Activated T-cell treated with anti-CD3 and anti-CD28 coated beads for 48 hours (primary cell): ENCODE measurements at places on chromosomes 3 and 15.
A peak's percentile ranks its signal among the peaks of the same experiment; 100 is the strongest.

- no peak for DNase-seq
Observed at GRCh38 chr3:192207651-192208050, 519.7 kb downstream of the FGF12 start.

GRCh38 chr3:172046268-172046915 is 7.0 kb downstream of the FNDC3B start:
- no peak for DNase-seq

GRCh38 chr3:195020185-195020584 is 250.8 kb downstream of the XXYLT1 start:
- DNase-seq, result no peak

GRCh38 chr3:14000556-14000955 is 120.7 kb upstream of the WNT7A start:
- DNase-seq, result no peak

GRCh38 chr3:145849115-145849514 is 311.9 kb downstream of the PLOD2 start:
- no peak for DNase-seq

DNA sequence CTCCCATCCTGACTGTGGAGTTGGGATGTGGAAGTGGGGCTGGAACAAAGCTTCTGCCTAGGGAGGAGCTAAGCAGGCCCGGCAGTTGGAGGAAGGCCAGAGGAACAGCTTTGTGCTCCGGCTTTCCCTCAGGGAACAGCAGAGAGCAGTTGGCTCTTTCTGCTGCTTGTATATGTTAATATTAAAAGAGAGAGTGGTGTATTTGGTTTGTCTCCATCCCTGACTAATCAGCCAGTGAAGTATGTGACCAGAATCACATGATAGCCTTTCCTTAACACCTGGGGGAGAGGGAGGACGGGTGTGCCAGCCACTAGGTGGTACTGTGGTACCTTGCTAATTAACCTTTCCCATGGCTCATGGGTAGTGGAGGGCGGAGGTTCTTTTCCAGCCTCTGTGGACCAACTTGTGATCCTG is 10.0 kb downstream of the EIF2B5 start:
- DNase-seq, result peak; percentile 15

- no peak for DNase-seq
Observed at GRCh38 chr3:138408751-138409570, 25.5 kb upstream of the ESYT3 start.

- DNase-seq, result no peak
Observed at GRCh38 chr3:161551697-161552096, 55.1 kb downstream of the OTOL1 start.

DNA sequence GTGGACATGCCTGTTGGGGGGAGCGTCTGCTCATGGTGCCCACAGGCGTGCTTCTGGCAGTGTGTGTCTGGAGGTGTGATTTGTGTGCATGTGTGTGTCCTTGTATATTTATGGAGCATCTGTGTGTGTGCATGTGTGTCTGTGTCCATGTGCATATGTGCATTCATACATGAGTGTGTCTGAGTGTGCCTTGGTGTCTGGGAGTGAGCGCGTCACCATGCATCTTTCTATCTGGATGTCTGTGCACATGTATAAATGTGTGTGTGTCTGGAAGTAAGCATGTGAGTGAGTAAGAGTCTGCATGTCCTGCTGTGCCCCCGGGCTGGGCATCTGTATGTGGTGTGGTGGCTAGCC is 58.1 kb upstream of the PRR23E start:
- no peak for DNase-seq

DNA sequence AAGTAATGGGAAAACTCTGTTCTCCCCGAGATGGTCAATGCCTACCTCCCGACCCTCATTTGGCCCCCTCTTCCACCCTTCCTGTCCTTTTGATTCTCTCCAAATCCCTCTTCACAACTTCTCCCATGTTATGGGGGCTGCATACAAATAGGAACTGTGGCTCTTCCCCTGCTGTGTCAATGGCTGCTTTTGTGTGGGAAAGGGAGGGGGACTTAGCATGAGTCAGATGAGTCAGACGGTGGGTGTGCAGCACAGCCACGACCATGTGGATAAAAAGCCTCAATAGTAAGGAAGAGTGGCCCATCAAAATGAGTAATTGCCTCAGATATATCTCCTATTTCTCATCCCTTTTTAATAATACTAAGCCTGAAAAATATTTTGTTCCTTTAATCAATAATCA is 31.9 kb downstream of the SPATA16 start:
- DNase-seq, result no peak

- DNase-seq, result no peak
Observed at GRCh38 chr3:195064300-195064931, 206.5 kb downstream of the XXYLT1 start.

- no peak for DNase-seq
Observed at GRCh38 chr3:140765246-140765645, 87.4 kb downstream of the TRIM42 start.

- no peak for DNase-seq
Observed at GRCh38 chr15:33894193-33894592, 74.1 kb upstream of the CHRM5 start.

- DNase-seq, result no peak
Observed at GRCh38 chr15:31296219-31296645, 30.4 kb upstream of the KLF13 start.

DNA sequence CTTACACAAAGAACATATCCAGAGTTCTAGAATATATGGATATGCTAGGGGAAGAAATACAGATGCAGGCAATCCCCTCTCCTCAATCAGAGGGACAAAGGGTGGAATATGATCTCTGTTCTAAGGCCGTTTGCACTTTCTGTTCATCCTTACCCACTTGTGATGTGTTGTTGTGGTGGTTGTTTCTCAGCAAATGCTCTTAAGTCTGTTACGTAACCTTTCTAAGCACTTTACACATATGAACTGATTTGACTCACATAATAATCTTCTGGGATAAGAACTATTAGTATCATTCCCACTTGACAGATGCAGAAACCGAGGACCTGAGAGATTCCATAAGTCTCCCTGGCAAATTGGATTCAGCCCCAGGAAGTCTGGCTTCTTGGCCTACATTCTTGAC is 40.5 kb downstream of the NGRN start:
- no peak for DNase-seq

DNA sequence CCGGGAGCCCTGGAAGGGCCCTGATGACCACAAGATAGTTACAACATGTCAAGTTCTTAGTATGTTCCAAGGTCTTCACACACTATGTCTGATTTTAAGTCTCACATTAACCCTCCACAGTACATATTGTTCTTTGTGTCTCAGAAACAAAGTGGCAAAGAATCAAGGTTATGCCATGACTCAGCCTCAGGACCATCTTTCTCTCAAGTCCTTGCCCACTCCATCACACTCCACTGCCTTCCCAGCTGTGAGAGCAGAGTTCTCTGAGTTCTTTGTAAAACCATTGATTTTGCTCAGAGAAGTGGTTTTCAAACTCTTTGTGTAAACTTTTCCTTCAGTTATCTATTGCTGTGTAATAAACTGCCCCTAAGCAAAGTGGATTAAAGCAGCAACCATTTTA is 67.9 kb upstream of the C3orf80 start:
- DNase-seq, result no peak

DNA sequence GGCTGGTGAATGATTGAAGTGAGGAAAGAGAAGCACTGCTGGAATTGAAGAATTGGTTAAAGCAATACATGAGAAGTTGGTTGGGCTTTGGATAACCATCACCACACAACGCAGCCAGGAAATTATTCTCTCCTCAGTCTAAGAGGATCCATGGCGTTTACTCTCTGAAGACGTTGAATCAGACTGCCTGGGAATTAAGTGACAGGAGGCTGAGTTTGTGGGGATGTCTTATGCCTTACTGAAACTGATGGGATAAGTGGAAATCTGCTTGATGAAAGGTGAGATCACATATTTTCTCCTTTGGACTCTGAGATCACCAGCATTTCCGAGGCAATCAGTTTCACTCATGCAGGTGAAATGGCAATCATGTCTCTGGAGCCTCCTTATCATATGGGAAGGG is 456.1 kb upstream of the GBE1 start:
- DNase-seq, result no peak

DNA sequence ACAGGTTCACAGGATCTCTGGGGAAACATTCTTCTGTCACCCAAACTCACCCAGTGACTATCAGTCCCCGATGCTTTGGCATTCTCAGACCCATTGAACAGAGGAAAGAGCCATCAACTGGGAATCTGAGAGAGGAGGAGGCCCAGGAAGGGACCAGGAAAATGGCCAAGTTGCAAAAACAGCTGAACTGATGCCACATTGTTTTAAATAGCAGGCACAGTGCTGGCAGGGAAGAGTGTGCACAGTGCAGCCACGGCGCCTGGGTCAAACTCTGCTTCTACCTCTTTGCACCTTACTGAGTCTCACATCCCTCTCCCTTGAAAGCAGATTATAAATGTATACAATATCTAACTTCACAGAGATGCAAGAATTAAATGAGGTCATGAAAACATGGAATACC is 66.4 kb downstream of the SRGAP3 start:
- no peak for DNase-seq

GRCh38 chr3:114903213-114903612 is 243.9 kb downstream of the ZBTB20 start:
- no peak for DNase-seq

DNA sequence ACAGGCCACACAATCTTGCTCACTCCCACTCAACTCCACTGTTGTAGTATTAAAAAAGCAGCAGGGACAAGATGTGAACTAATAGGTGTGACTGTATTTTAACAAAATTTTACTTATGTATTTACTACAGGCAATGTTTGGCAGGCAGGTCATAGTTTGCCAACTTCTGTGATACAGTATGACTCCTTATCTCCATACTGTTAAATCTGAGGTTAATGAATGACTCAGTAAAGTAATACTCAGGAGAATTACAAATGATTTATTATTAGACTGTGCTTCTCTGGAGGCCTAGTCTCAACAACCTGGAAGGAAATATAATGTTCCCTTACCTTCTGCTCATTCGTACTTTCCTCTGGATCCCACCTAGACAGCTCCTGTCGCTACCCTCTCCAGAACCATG is 258.6 kb upstream of the KCNMB2 start:
- no peak for DNase-seq

DNA sequence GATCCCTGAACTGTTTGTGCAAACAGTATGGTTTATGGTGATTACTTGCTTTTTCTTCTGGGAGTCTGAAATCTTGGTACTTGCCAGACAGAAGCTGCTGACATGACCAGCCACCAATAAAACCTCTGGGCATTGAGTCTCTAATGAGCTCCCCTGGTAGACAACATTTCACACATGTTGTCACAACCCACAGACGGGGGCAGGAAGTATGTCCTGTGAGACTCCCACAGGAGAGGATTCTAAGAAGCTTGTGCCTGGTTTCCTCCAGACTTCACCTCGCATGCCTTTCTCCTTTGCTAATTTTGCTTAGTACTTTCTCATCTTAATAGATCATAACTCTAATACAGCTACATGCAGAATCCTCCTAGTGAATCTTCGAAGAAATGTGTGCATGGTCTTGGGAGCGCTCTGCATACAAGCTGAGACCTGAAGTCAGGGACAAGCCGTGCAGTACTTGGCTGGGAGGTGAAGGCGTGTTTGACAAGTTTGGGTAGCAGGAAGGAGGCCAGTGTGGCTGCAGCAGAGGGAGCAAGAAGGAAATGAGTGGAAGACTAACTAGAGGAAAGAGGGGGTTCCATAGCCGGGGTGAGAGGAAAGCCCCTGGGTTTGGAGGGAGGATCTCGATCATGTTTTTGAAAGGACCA is 49.0 kb downstream of the B3GNT5 start:
- DNase-seq, result no peak

DNA sequence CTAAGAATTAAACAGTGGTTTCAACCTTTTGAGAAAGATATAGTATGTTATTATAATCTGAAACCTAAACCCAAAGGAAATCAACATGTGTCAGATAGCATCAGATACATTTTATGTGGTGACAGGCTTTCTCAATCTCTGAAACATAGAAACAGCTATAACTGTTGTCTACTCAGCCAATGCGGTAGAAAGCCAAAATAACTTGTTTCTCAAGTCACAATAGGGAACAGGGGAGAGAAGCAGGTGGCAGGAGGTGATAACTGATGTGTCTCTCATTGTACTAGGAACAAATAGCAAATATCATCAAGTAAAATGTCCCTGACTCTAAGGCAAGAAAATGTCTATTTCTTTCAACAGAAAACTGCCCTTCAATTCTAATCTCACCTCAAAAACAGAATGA is 38.6 kb downstream of the DENND6A start:
- no peak for DNase-seq
